Fibroblast of skin of right biceps (primary cell): ENCODE measurements at places on chromosomes 1 and 21.

- DNase-seq, result peak; percentile 74
Measured at GRCh38 chr1:966704-967300, 520 bp downstream of the PLEKHN1 start.

DNA sequence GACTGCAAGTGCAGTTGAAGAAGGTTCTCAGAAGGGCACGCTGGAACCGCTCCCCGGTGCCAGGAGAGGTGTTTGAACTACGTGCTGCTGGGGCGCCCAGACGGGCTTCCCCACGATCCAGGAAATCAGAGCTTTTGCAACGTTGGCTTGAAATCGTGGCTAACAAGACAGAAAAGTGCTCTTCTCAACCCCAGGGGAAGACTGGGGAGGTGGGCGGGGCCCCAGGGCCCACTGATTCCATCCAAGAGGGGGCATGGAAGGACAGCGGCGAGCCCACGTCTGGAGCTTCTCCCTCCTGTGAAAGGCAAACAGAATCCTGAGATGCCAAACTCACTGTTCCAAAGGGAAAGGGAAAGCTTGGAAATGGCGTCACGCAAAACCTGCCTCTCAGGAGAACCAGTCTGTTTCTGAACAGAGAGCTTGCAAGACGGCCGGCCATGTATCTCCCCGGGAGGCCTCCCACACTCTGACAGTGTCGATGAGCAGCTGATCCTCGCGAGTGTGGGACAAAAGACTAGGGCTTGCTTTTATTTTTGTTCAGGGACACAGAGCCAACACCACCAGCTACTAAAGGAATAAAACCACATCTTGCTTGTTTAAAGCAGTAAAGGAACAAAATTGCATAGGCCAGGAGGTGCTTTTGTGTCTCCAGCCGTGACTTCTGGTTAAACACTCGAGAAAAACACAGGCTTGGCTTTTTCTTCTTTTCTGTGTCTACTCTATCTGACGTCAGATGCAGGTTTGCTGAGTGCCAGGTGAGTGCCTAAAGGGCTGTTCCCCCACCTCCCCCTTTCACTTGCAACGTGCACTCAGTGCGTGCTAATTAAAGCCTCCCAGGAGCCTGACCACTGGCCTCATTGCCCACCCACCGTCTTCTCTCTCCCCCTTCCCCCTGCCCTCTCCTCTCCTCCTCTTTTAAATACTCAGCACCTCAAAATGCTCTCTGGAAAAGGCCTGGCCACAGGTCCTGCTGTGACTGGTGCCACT lies 41.5 kb downstream of the LRRC3 start:
- DNase-seq, result no peak

DNA sequence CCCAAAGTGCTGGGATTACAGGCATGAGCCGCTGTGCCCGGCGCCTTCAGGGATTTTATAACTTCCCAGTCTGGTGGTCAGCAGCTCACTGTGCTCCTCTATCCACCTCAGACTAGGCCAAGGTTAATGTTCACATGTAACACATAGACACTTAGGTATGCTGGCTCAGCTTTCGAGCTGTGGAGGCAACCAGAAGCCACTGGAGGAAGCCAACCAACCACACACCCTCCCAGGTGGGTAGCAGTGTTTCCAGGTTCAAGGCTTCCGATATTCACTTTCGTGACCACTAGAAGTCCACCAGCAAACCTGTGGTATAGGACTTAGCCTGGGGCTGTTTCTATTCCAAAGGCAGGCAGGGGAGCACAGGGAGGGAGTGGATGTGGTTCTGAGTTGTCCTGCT lies 255.9 kb upstream of the KIAA0040 start:
- no peak for DNase-seq

DNA sequence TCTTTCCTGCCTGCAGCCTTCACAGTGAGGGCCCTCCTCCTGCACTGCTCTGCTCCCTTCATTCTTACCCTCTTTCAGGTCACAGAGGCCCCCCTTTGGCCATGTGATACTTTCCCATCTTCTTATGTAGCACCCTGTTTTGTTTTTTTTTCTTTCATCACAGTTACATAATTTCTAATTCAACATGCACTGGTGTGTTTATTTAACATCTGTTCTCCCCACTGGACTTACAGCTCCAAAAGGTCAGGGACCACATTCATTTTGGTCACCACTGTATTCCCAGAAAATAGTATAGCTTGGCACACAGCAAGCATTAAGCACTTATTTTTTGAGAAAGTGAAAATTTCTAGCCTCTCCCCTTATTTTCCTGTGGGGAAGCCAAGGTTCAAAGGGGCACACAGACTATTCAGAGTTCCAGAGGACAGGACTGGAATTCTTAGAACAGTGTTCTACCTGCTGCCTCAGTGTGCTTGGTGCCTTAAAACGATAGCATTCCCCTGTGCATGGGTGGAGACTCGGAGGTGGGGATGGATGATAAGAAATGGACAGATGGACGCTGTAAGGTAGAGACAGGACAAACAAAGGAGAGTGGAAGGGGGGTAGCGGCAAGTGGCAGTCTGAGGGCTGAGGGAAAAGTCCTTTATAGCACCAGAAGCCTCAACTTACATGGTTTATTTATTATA lies 5.3 kb downstream of the DENND2D start:
- DNase-seq, result no peak

GRCh38 chr1:116988908-116989307 lies 12.7 kb upstream of the CD101 start:
- DNase-seq, result no peak

DNA sequence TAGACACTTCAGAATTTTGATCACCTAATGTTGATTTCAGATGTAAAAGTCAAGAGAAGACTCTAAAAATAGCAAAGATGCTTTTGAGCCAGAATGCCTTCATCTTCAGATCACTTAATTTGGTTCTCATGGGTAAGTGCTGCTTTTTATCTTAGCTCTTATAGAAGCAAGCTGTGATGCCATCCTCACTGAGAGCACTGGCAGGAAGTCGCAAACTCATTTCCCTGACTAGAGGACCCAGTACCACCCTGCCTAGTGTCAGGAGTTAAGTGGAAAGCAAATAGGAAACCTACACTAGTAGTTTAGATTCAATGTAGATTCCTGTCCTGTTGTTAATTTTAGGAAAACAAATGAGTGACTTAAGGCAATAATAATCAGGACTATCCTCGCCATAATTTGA lies 12.1 kb downstream of the IFNAR2 start:
- DNase-seq, result no peak

- DNase-seq, result no peak
Measured at GRCh38 chr1:92441697-92442342, 44.9 kb downstream of the GFI1 start.

DNA sequence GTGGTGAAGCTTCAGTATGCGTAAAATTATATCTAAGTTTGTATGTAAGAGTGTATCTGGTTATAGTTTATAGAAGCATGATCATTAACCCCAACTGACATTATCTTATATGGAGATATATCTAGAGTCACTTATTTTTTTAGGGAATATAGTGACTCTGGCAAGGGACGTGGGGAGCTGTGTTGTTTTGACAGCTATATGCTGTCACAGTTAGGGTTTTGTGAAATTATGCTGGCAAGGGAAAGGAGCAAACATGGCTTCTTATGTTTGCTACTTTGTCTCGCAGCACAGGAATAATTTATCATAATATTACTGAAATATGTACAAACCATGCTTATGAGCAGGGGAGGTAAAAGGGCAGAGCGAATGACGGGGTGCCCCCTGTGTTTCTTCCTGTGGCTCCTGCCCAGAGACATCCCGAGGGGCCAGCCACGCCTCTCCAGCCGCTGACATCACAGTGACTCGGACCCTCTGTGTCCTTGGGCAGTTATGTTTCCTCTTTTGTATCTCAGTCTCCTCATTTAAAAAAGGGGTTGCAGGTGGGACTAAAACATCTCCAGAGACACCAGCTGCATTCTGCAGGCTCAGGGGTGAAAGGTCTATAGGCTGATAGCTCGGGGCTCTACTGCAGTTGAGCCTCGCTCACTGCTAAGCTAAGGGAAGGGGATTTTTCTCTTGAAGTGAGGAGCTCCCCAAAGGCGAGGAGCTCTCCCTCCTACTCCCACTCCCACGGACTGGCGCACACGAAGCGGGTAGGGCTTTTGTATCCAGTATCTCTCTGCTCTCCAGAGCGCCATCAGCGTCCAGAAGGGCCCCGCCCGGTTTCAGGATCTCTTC lies 14.9 kb downstream of the A3GALT2 start:
- no peak for DNase-seq

DNA sequence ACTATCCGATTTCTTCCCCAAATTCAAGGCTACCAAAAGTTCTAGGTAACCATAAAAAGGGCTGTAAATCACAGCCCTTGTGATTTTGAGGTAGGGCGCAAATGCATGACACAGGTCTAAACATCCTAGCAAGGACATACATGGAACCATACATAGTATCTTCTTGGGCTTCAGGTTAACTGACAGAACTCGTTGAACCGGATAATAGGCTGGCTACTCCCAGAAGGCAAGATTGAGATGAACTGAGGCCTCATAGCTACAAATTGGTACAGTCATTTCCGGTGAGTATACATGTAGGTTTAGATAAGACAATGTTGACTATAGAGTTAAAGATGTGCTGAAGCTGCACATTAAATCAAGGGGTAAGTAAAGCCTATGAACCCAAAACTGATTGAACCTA lies 27.3 kb upstream of the TP53BP2 start:
- no peak for DNase-seq

GRCh38 chr1:228323401-228323800 lies 83.2 kb downstream of the TRIM11 start:
- DNase-seq, result no peak

GRCh38 chr1:240946926-240947325 lies 335.0 kb upstream of the GREM2 start:
- DNase-seq, result peak; percentile 50
